RPMI7951 (cell line): ENCODE measurements at places on chromosomes 3 and 15. TPM values are rescaled to one million over a fixed set of nuclear protein-coding genes. Genes with fewer than 3 reads are reported as not detected.

DNA sequence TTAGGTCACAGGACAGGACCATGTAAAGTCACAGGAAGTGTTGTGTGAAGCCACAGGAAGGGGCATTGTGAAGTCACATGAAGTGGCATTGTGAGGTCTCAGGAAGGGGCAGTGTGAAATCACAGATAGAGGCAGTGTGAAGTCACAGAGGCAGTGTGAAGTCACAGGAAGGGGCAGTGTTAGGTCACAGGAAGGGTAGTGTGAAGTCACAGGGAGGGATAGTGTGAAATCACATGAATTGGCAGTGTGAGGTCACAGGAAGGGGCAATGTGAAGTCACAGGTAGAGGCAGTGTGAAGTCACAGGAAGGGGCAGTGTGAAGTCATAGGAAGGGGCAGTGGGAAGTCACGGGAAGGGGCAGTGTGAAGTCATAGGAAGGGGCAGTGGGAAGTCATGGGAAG is 37.9 kb downstream of the GASK1A start:
- no peak for DNase-seq

GRCh38 chr3:49343163-49343562 is 3.3 kb upstream of the USP4 start:
- no peak for DNase-seq

DNA sequence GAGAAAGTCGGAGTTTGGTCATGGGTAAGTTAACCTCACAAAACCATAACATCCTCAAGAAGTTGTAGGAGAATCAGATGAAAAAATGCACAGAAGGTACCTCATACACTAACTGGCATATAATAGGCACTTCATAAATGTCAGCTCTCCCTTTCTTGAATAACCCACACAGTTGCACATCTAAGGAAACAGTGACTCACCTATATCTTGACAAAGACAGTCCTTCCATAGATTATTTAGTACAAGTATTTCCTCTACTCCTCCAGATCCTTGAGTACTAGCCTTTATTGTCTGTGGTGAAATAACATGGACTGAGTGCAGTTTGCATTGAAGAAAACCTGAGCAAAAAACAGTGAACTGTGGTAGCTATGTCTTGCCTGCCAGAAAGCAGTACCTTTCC is 46.6 kb downstream of the MAGI1 start:
- DNase-seq, result no peak

DNA sequence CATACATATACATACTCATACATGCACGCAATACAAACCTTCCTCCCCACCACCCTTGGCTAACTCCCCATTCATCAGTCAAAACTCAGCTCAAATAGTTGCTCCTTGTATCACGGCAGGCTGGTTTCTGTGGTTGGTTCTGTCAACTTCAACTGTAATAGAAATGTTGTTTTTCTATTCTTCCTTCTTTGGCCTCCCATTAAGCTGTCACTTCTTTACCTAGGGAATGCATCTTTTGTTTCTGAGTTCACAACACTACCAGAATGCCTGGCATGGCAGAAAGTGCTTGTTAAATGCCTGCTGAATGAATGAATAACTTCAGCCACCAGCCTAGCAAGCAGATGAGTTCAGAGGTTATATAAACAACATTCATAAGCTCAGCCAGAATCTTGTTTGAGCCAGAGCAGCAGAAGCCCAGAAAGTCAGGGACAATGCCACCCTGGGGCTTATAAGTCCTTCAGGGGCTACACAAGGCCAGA is 63.1 kb downstream of the B3GALNT1 start:
- no peak for DNase-seq

GRCh38 chr3:149203758-149204157 is 17.9 kb downstream of the CP start:
- DNase-seq, result no peak

DNA sequence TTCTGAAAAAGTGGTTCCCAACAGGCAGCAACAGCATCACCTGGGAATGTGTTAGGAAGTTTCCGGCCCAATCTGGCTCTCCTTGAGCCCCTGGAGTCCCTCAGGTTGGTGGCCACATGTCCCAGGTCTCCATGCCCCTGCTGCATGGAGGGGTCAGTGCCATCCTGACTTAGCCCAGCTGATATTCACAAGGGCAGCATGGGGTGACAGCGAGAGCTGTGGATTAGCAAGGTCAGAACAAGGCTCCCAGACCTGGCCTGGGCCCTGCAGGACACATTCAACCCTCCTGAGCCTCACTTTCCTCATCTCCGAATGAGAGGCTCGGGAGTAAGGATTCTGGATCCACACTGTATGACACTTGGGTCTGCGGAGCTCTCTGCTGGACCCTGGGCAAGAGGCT is 243.8 kb upstream of the TLE3 start:
- no peak for DNase-seq

Gene IL17RD
- total RNA-seq, result 8.8 and 18.7 TPM in 2 replicates

Gene TP63
- 16.7 and 22.3 TPM in 2 replicates for total RNA-seq

DNA sequence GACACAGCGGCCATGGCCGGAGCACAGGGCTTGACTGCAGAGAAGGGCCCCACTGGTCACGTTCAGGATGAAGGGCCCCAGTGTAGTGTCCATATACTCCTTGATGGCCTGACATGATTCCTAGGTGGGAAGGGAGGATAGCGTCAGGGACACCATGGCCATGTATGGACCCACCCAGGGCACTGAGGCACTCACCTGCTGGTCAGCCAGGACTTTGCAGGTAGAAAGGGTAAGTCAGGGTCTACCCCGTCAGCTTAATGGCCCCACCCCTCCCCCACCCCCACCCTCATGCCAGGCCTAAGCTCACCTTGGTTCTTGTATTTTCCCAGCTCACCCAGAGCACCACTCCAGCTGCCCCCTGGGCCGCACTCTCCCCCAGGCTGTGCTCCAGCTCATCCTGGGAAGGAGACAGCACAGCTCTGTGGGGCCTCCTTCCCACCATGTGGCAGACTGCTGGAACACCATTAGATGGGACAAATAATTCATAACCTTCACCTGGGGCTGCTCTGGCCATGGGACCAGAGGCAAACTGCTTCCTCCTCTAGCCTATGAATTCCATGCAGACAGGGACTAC is 1.6 kb upstream of the HYAL3 start:
- no peak for DNase-seq

DNA sequence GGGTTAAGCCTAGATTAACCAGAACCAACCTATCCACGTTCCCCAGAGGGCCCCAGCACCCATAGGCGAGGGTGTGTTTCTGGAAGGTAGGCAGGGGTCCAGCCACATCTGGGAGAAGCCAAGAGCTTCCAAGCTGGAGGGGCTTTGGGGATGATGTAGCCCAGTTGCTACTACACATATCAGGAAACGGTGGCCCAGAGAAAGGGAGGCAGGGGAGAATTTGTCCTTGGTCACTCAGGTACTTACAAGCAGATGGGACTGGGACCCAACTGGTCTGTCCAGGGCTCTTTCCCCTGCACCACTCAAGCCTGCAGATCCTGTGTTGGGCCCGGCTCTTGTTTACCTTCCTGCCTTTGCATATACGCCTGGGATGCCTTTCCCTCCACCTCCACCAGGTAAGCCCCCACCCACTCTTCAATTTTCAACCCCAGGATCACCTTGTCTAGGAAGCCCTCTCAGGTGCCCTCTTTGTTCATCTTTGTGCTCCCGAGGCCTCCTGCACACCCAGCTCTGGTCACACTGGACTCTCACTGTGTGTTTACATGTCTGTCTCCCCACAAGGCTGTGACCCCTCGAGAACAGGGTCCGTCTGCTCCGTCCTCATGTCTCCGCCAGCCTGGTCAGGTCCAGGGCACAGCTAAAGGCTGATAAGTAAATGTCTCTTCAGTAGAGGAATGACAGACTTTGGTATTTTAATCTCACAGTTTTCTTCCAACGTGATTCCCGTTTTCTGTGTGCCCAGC is 204.4 kb upstream of the LINGO1 start:
- DNase-seq, result no peak

DNA sequence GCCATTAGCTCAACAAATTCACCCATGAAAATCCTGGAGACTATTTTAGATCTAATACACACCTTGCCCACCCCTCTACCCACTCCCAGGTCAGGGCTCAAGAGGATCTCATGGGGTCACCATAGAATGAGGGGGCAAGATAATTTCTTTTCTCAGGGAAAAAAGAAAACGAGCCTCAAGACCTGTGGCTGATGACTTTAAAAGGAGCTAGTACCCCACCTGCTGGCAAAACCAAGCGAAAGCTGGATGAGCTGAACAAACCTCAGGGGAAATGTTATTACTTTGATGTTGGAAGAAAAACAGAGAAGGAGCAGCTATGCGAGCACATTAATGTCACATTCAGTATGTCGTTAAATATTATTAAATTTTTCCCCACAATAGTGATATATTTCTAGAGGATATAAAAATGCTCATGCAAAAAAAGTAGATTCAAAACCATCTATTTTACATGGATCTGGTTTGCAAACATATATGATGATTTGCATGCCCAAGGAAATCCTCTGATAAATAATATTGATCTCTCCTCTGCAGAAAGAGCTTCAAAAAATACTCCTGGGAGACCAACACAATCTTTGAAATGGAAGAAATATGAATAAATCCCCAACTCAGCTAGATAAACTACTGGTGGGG is 37.7 kb downstream of the PLD1 start:
- DNase-seq, result peak; percentile 66

DNA sequence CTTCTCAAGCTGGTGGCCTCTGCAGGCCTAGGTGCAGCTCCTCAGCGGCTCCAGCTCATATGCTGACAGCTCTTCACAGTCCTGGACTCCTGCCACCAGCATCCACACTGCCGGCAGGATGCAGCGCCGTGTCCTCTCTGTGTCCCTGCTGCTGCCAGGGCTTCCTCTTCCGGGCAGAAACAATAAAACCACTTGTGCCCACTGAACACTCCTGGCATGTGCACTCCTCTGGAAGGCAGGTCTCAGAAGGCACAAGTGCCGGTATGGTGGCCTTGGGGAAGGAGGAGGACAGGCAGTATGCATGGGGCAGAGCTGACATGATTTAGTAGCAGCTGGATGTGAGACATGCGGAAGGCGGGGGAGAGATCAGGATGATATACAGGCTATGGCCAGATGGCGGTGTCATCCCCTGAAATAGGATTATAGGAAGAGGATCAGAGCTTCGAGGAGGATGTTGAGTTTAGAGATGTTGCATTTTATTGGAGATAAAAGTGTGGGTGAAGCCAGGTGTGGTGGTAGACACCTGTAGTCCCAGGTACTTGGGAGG is 7.5 kb upstream of the MAN2A2 start:
- peak; percentile 51 for DNase-seq
